ENCODE measurements at places on chromosomes 7 and 10. TPM values are rescaled to one million over a fixed set of nuclear protein-coding genes. Genes with fewer than 3 reads are reported as not detected.

OR9A2 gene
- not detected for total RNA-seq

SPOCK2 gene
- total RNA-seq: 1.3 TPM

FAM25G gene
- not detected for total RNA-seq

GPR15LG gene
- total RNA-seq: not detected

CHAT gene
- not detected for total RNA-seq

HMX2 gene
- total RNA-seq: 0.07 TPM

DNA sequence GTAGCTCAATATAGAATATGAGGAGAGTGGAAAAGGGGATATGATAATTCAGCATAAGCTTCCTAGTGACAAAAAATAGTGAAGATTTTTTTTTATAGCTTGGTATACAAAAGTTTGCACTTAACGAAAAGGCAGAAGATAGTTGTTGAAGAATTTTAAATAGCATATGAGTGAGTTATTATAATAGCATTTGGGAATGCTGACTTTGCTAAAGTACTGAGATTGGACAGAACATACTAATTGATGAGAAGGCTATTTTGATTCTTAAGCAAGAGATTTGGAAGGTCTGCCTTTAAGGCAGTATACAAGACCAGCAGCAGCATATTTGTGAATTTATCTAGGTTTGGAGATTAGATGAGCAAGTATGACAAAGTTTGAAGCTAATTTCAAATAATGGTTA, 600.9 kb upstream of the POT1 start:
- no peak for DNase-seq

- DNase-seq: no peak
Measured at GRCh38 chr10:109997233-109997632, 10.6 kb upstream of the ADD3 start.

- DNase-seq: peak; percentile 90
Measured at GRCh38 chr7:156892081-156892800, 742 bp downstream of the LMBR1 start.

- no peak for DNase-seq
Measured at GRCh38 chr7:74665296-74665938, 7.9 kb downstream of the GTF2I start.

DNA sequence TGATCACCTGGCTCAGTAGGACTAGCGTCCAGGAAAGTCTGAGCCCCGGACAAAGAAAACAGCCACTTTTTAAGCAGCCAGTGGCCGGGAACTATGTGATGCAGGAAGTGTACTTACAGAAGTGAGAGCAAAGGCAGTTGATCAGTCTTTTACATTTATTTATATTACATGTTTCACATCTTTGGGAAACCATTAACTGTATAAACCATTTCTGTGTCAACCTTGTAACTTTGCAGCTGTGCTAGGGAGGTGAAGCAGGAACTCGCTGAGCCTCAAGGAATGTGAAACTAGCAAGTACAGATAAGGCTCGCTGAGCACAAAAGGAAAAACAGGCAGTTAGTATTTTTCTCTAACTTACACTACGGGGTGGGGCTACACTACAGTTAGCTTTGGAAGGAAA, 39.9 kb upstream of the HECW1 start:
- no peak for DNase-seq

- DNase-seq: no peak
Measured at GRCh38 chr10:104276192-104276591, 7.2 kb downstream of the GSTO2 start.

- no peak for DNase-seq
Measured at GRCh38 chr10:112587729-112588128, 140.7 kb downstream of the VTI1A start.
